Activated CD4-positive, CD25-positive, alpha-beta regulatory T cell treated with anti-CD3 and anti-CD28 coated beads, Interleukin-2, amount 50 U/mL, for 16 hours (primary cell): ENCODE measurements at places on chromosomes 4 and X.

- no peak for DNase-seq
These were observed 1.9 kb downstream of the EFNB1 start for GRCh38 chrX:68830419-68831404.

DNA sequence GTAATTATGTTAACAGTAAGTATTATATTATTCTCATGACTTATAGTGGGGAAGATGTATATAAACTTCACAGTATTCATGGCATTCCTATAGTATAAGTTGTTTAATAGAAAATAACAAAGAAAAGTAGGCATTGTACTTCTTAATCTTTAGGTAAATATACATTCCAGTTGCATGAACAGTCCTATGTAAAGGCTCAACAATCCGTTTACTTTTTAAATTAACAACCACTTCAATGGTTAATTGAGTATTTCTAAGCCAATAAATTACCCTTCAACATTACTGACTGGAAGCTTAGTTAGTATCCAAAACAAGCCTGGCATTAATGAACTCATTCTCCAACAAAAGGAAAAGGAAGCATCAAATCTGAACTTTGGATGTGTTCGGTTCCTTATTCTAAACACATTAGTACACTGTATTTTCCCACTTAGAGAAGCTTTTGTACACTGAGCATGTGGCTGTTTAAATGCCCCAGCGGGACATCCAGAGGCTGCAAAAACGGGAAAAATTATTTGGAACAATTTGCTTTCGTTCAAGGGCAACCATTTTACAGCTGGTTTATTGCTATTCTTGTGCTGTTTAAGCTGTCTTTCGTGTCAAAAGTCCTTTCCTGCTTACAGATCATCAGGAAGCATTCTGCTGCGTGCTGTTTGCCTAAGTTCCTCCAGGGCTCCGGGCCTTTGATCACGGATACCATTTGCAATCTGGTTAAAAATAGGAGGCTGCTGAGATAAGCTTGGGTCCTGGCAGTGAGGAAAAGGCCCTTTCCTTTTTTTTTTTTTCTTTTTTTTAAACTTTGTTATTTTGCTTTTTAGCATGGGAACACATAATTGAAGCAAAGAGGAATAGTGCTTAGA lies 460.3 kb downstream of the SPRY1 start:
- DNase-seq: no peak

DNA sequence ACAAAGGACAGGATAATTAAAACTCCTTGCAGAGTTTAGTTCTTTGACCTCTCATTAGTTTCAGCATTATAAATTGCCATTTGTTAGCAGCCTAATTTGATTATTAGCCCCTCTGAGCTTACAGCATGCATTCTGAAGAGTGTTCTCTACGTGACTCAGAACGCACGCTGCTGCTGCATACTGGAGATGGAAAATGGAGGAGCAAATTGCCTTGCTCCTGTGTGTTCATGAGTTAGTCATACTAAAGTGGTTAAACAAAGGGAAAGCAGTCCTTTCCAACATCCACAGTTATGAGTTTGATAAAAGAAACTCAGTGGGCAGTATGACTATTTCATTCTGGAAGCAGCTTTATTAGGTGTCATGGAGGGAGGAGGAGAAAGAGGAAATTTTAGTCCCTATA lies 922.5 kb downstream of the RPA4 start:
- DNase-seq: no peak

- DNase-seq: no peak
These were observed 247.3 kb downstream of the SLC7A11 start for GRCh38 chr4:137994853-137995252.

DNA sequence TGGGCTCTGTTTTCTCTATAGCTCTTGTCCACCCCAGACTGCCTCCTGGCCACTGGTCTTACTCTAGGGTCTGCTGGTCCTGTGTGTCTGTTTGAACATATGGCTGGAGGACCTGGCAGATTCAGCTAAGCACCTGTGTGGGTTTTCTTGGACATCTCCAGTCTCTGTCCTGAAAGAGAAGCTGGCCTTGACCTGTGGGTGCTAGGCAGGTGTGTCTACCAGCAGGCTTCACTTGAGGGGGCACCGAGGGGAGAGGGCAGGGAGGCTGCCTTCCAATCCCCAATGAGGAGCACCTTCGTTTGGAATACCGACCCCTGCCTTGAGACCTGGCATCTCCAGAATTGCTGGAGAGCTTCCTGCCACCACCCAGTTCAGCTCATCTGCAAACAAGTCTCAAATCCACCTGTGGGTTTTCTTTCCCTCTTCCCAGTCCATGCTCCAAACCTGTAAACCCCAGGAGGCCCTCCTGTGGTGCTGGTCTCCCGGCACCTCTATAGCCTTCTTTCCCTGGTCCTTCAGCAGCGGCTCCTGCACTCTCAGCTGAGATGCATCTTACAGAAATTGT lies 45.2 kb downstream of the HTRA3 start:
- DNase-seq: no peak

- DNase-seq: no peak
These were observed 56.9 kb upstream of the PRPS1 start for GRCh38 chrX:107571296-107571998.

DNA sequence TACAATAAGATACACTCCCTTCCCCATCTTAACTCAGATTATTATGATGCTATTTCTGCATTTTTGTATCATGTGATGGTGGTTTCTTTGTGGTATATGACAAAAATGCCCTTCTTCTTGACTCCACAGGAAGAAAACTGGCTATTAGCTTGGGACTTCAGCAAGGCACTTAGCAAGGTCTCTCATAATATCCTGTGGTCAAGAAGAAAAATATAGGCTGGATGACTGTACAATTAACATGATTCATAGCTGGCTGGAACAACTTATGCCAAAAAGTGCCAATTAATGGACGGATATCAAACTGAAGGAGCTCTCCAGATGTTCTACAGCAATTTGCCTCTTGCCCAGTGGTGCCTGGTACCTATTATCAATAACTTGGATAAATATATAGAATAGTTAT lies 2.3 kb upstream of the MID1IP1 start:
- DNase-seq: no peak

DNA sequence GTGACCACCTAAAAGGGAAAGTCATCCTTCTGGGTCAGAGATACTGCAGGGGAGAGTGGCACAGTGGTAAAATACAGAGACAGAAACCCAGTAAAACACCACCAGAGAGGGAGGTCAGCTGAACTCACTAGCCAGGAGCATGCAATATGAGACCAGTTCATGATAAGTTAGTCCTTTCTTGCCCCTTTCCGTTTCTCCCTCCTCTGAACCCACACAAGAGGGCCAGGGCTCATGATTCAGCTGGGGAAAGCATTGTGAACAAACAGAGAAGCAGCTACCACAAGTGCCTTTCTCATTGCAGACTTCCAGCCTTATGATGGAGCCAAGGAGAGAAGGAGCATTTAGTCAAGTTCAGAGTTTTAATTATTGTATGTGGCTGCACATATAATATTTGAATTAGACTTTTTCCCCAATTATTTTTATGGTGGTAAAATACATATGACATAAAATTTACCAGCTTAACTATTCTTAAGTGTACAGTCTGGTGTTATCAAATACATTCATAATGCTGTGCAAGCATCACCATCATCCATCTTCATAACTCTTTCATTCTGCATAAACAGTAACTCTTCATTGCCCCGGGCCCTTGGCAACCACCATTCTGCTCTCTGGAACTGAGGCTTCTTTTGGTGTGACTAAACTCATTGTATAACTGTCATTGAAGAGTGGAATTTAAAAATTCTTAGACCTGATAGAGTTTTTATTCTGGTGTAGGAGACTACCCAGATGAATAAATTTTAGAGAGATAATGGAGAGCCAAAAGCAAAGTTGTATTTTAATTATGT lies 114.6 kb downstream of the DDIT4L start:
- DNase-seq: no peak

DNA sequence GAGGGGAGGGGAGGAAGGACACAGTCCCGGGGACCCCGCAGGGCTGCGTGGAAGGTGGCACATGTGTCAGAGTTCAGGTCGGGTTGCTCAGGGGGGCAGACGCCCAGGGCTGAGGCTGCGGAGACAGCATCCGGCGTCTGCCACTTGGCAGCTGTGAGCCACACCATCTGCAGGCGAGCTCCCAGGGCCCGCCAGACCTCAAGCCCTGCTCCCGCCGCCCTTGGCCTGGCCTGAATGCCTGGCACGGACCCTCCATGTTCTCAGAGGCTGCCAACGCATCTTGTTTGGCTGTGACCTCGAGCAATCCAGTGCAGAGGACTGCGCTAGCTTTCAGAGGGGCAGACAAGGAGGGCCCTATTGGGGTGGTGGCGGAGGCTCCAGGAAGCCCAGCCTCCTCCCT lies 5.1 kb downstream of the BGN start:
- DNase-seq: no peak

DNA sequence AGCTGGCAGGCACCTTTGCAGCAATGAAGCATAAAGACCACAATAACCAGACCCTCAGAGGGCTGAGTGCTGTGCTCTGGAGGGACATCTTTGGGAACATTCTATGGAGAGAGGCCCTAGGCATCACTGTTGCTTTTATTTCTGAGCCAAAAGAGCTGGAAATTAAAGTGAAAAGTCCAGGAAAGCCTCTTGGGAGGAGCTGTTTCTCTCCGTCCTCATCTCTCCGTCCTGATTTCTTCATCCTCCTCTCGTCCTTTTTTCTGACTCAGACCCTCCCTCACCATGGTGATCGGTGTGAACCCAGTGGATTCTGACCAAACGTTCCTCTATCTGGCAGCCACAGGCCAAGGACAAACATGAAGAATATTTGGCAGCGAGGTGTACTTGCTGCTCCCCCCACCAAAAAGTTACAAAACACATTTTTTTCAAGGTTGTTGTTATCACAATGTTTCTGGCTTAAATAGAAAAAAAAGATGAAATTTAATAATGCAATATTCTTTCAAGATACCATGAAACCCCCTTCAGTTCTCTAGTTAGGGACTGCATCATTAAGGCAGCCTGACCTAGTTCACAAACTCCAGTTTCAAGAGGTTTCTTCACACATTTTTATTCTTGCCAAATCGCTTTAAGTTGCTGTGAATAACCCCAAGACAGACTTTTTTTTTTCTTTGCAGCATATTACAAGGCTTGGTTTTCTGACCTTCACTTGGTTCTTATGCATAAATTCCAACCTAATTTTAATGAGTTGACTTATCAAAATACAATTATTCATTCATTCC lies 80.2 kb downstream of the SCD5 start:
- no peak for DNase-seq

GRCh38 chr4:151173871-151174270 lies 74.4 kb downstream of the RPS3A start:
- no peak for DNase-seq

GRCh38 chr4:123599061-123599919 lies 202.7 kb downstream of the SPRY1 start:
- no peak for DNase-seq

GRCh38 chr4:153223930-153224329 lies 19.7 kb downstream of the TRIM2 start:
- no peak for DNase-seq

GRCh38 chr4:14580061-14580460 lies 422.2 kb upstream of the CPEB2 start:
- DNase-seq: no peak

GRCh38 chr4:176270669-176271068 lies 1.6 kb upstream of the ASB5 start:
- DNase-seq: no peak

DNA sequence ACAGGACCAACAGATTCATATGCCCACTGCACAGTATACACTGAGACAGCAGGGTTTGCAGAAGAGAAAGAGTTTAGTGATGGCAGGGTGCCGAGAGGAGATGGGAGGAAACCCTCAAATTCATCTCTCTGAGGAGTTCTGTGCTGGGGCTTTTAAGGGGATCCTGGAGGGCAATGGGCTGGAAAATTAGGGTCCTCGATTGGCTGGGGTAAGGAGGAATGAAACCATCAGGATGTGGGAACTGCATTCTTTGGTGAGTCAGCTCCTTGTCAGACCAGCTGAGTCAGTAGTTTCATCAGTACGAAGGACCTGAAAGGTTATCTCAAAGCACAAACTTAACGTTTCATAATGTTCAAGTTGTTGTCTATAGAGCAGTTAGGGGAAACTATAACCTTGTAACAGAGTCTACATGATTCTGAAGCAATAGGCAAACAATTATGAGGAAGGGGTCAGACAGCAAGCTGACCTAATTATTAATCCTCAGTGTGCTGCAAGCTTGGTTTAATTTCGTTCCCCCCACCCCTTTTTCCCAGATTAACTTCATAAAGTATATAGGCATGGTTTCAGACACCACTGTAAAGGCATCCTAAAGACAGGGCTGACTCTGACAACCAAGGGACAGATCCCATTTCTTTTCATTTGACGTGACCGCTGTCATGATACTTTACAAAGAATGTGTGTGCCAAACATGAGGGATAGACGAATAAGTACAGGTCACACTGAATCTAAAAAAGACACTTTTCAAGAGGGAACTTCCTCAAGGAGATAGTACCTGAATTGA lies 1.5 kb upstream of the MSMO1 start:
- no peak for DNase-seq

DNA sequence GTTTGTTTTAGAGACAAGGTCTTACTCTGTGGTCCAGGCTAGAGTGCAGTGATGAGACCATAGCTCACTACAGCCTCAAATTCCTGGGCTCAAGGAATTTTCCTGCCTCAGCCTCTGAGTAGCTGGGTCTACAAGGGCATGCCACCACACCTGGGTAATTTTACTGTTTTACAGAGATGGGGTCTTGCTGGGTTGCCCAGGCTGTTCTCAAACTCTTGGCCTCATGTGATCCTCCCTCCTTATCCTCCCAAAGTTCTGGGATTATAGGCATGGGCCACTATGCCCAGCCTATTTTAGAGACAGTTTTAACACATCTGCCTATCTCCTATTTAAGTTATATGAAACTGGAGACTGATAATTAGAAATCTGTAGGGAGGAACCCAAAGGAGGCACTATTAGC lies 53.8 kb downstream of the SPRY1 start:
- DNase-seq: no peak

DNA sequence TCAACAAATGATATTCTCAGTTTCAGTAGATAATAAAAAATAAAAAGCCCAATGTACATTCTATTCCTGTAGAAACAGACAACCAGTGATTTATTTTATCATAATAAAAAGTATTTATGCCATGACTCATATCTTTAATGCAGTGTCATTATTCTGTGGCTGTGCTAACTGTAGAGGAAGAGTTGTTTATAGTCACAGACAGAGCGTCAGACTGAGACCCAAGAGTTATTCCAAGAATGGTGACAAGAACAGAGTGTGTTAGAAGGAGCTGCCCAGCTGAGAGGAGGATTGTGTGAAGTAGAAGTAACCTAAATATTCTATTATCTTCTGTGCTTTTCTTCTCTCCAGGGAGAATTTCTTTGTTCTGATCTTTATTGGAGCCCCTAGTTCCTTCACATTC lies 210.7 kb downstream of the PPP1R2C start:
- no peak for DNase-seq

DNA sequence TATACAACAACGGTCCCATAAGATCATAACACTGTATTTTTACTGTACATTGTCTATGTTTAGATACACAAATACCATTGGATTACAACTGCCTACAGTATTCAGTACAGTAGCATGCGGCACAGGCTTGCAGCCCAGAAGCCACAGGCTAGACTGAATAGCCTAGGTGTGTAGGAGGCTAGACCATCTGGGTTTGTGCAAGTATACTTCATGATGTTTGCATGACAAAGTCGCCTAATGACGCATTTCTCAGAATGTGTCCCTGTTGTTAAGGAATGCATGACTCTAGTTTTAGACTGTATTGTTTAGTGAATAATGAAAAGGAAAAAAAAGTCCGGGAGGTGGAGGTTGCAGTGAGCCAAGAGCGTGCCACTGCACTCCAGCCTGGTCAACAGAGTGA lies 56.5 kb upstream of the C4orf50 start:
- no peak for DNase-seq
